IPS DF 6.9 (cell line): ENCODE measurements at places on chromosomes 6 and 20.

GRCh38 chr20:36744764-36745191, 1.1 kb downstream of the NDRG3 start:
- H3K4me3 ChIP-seq, result no peak overlapping the region; the same call in 1 of the 2 replicates
- H3K4me1 ChIP-seq, result no peaks in the 10 kb centered on the region
- no peaks in the 10 kb centered on the region for H3K27me3 ChIP-seq
- no peaks in the 10 kb centered on the region for H3K36me3 ChIP-seq
- DNase-seq, result no peak

DNA sequence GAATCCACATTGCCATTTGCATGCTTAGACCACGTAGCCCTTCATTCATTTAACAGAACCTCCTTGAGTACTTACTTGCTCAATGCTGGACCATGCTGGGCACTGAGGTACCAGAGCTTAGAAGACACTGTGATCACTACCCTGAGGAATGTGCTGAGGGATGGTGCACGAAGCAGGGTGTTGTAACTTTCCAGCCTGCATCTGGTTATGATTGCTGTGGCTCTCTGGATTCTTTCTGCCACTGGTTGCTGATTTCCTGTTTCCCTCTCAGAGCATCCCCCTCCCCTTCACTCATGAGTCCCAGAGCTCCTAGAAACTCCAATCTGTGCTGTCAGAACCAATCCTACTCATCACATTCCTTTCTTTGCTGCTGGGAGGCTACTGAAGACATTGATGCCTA, 537.4 kb downstream of the PTPRT start:
- no peaks in the 10 kb centered on the region for H3K36me3 ChIP-seq
- H3K4me1 ChIP-seq, result 0 out of 2 replicates have a peak, but pooled peaks cover 2% of the 10 kb centered on the region
- DNase-seq, result no peak
- H3K27me3 ChIP-seq, result no peaks in the 10 kb centered on the region
- no peak overlapping the region for H3K4me3 ChIP-seq

GRCh38 chr6:77463861-77464494, 687 bp upstream of the HTR1B start:
- H3K36me3 ChIP-seq, result no peaks in the 10 kb centered on the region
- H3K27me3 ChIP-seq, result peaks cover 22% of the 10 kb centered on the region; the same call in 1 of the 2 replicates
- H3K27ac ChIP-seq, result no peak overlapping the region
- DNase-seq, result no peak
- peak overlapping the region; percentile 86; the same call in 1 of the 2 replicates for H3K4me3 ChIP-seq

DNA sequence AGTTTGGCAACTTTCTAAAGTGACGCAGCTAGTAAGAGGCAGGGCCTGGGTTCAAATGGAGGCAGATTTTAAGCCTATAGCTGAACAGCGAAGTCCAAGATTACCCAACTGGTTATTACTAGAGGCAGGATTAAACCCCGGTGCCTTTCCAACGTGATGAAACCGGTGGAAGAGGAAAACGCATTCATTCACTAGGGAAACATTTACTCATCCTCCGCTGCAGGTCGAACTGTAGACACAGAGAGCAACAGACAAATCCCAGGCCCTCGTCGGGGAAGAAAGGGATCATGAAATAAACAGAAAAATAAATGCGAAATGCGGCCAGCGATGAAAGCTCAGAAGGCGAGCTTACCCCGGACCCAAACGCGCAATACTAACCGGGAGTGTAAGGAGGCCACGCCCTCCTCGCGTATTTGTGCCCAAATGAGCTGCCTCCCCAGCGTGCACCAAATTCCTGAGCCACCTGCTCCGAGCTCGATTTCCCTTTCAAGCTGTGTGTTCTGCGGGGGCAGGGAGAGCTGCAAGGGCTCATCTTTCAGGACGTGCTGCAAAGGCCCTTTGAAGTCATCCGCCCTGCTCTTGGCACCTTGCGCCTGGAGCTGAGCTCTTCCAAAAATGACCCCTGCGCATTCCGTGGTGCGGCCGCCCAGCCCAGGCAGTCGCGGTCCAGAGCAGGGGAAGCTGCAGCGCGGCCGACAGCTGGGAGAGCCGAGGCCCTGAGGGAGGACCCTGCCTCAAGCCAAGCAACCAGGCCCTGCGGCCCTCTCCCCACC, 46.9 kb downstream of the PDYN start:
- 0 out of 2 replicates have a peak, but pooled peaks cover 3% of the 10 kb centered on the region for H3K4me1 ChIP-seq
- H3K27me3 ChIP-seq, result no peaks in the 10 kb centered on the region; the same call in 1 of the 2 replicates
- peak overlapping the region; percentile 18; the same call in 1 of the 2 replicates for H3K4me3 ChIP-seq
- DNase-seq, result peak; percentile 88
